ENCODE measurements at places on chromosomes 1 and 21.

- ATAC-seq = no peak
Observed at GRCh38 chr1:202956969-202957368, 1.1 kb downstream of the ADIPOR1 start.

DNA sequence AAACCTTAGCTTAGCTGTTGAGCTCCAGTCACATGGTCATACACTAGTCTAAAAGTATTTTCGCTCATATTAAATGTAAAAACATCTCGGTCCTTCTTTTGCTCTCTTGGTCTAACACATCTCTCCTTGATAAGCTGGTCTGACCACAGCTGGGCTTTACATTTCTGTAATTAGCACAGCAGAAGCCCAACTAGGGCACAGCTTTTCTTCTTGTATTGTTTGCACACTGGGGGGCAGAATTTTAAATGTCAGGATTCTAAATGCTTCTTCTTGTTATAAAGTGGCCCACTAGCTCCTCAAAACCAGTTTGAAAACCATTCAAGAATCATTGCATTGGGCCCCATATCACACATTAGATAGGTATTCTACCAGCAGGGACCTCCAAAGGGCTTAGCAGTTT, 289.1 kb upstream of the PKN2 start:
- ATAC-seq = no peak

GRCh38 chr1:77489910-77490309, 192.5 kb downstream of the ZZZ3 start:
- ATAC-seq = peak; percentile 54

- ATAC-seq = no peak
Observed at GRCh38 chr1:110216844-110217444, 6.8 kb downstream of the KCNC4 start.

Data from SK-N-SH treated with all-trans-retinoic acid at 6 μM for 48 hours (cell line).